Psoas muscle (tissue), 8 donors: ENCODE measurements at places on chromosomes 2 and 18. TPM values are rescaled to one million over a fixed set of nuclear protein-coding genes. Genes with fewer than 3 reads are reported as not detected.

The SAG gene
- not detected for total RNA-seq

GRCh38 chr18:11125492-11126315 lies 23.7 kb downstream of the PIEZO2 start:
- no peaks in the 10 kb centered on the region for H3K36me3 ChIP-seq
- H3K4me1 ChIP-seq: no peaks in the 10 kb centered on the region
- no peak overlapping the region for H3K27ac ChIP-seq
- no peaks in the 10 kb centered on the region for H3K27me3 ChIP-seq

The KIAA2012 gene
- total RNA-seq: not detected

- no peak for DNase-seq
- H3K4me3 ChIP-seq: no peak overlapping the region
- no peaks in the 10 kb centered on the region for H3K4me1 ChIP-seq
- no peaks in the 10 kb centered on the region for H3K36me3 ChIP-seq
Observed at GRCh38 chr18:78573773-78574172, 405.8 kb upstream of the SALL3 start.

GRCh38 chr2:204051476-204051875 lies 114.9 kb downstream of the ICOS start:
- H3K36me3 ChIP-seq: no peaks in the 10 kb centered on the region
- no peak overlapping the region for H3K4me3 ChIP-seq
- no peaks in the 10 kb centered on the region for H3K4me1 ChIP-seq
- DNase-seq: no peak
- H3K27ac ChIP-seq: no peak overlapping the region
- H3K27me3 ChIP-seq: peaks cover 1% of the 10 kb centered on the region

DNA sequence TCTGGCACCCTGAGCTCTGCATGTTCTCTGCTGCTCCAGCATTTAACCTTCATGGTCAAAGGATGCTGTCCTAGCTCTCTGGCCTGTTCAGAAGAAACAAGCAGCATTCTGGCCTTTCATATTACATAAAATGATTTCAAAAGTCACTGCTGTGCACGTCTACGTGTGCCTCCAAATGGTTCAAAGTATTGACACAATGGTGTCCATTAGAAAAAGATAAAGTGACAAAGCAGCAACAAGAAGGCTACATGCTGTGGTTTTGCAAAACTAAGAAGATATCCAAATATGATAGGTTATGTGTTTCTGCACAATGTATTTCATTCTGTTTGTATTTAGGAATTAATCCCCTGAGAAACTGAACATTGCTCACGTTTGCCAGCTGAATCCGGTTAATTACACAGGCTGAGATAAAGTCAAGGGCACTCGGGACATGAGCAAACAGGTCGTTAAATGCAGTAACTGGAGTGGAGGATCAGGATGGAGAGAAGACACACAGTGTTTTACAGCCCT lies 258.5 kb downstream of the DOK6 start:
- no peaks in the 10 kb centered on the region for H3K4me1 ChIP-seq
- no peak overlapping the region for H3K27ac ChIP-seq
- no peaks in the 10 kb centered on the region for H3K27me3 ChIP-seq
- no peaks in the 10 kb centered on the region for H3K36me3 ChIP-seq
- H3K4me3 ChIP-seq: no peak overlapping the region
- DNase-seq: no peak

DNA sequence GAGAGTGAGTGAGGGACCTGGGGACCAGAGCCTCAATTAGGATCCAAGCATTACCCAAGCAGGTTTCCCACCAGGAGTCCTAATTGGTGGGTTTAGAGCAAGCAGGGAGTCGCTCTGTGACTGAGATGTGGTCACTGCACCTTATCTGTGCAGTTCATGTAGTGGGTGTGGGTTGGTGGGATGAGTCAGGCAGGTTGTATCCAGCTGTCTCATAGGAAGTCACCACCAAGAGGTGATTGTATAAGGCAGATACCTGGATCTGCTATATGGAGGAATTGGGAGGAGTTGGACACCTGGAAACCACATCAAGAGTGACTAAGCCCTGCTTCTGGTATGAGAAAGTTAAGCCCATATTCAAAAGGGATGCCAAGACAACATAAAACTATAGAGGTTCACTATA lies 106.8 kb downstream of the ARHGAP28 start:
- H3K36me3 ChIP-seq: peaks cover 5% of the 10 kb centered on the region
- no peaks in the 10 kb centered on the region for H3K27me3 ChIP-seq
- H3K27ac ChIP-seq: no peak overlapping the region
- H3K4me1 ChIP-seq: no peaks in the 10 kb centered on the region

GRCh38 chr2:3520591-3520990 lies 1.3 kb upstream of the ADI1 start:
- H3K4me3 ChIP-seq: peak overlapping the region; percentile 92
- H3K4me1 ChIP-seq: peaks cover 31% of the 10 kb centered on the region
- H3K27ac ChIP-seq: no peak overlapping the region
- H3K27me3 ChIP-seq: no peaks in the 10 kb centered on the region
- DNase-seq: no peak
